ENCODE measurements at places on chromosomes 16 and 17. TPM values are rescaled to one million over a fixed set of nuclear protein-coding genes. Genes with fewer than 3 reads are reported as not detected.

DNA sequence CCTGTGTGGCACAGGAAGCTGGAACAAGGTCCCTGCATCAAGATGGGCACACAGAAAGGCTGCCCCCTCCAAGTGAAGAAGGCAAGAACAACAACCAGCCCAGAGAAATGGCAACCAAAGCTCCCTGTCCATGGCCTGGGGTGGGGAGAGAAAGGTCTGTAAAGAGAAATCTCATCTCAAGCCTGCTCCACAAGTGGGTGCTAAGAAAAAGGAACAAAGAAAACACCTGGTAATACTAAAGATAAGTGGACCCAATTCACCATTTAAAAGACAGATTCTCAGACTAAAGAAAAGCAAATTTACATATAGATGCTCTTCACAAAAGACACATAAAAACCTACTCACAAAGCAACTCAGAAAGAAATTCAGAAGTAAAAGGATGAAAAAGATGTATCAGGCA, 107.4 kb downstream of the PARN start:
- DNase-seq = no peak

DNA sequence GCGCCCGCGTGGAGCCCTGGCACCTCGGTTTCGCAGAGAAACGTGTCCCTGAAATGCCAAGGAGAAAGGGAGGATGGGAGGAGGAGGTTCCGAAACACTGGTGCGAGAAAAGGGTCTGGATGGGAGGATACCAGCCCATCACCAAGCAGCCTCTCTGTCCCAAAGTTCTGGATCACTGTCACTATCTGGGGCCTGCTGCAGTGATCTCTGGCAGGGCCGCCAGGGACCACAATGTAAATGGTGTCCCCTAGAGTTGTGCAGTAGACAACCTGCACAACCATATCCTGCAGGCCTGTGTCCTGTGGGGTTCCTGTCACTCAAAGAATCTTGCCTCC, 229.3 kb downstream of the C16orf78 start:
- DNase-seq = no peak

GRCh38 chr17:45770632-45771270, 13.4 kb upstream of the CRHR1 start:
- DNase-seq = no peak

DNA sequence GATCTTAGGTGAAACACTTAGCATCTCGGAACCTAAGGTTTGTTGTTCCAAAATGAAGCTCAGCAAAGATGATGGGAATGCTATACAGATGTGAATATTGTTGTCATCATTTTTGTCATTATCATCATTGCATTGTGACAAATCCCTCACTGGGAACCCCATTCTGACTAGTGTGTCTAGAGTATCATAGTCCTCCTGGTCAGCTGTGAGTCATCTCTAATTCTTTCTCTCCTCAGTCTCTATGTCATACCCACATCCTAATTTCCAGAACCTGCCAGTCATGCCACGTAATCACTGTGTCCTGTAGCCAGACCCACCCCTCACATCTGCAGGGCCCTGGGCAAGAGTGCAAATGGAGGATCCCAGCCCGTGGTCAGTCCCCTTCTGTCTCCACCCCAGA, 60.5 kb upstream of the CLEC3A start:
- DNase-seq = no peak

GRCh38 chr17:794876-795275, 12.7 kb downstream of the MRM3 start:
- peak; percentile 59 for DNase-seq

DNA sequence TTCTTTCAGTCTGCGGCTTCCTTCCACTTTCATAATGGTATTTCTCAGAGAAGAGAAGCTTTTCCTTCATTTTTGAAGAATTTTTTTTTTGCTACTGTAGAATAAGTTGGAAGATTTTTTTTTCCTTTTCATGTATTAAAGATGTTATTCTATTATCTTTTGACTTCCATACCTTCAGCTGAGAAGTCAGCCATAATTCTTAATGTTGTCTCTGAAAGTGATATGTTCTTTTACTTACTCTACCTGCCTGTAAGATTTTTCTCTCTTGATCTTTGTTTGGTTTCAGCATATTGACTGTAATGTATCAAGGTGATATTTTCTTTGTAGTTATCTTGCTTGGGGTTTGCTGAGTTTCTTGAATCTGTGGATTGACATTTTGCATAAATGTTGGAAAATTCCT, 143.5 kb upstream of the TOX3 start:
- DNase-seq = no peak

DNA sequence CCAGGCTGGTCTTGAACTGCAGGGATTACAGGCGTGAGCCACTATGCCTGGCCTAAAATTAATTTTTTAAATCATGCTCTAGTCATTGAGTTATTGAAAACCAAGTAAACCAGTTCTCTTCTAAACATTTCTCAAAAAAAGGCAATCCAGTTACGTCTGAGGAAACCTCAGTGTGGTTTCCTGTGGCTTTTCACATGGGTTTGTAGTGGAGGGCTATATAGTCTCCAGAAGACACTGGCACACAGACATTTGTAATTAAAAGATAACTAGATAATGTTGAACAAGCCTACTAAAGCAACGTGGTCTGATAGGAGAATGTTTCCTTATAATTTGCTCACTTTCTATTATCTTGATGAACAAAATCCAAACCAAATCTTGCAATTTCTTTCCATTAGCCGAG, 5.2 kb upstream of the TOB1 start:
- peak; percentile 77 for DNase-seq

GRCh38 chr16:68460067-68460466, 11.8 kb upstream of the SMPD3 start:
- no peak for DNase-seq

GRCh38 chr16:89367538-89367915, 122.8 kb downstream of the ANKRD11 start:
- no peak for DNase-seq

The NOTUM gene
- 0.41 TPM for total RNA-seq

The MYLK3 gene
- 0.11 TPM for total RNA-seq

The PRAC1 gene
- total RNA-seq = not detected

The GRB7 gene
- not detected for total RNA-seq

The ACSM5 gene
- total RNA-seq = not detected

The NOG gene
- total RNA-seq = 25.8 TPM

The TCAP gene
- 0.95 TPM for total RNA-seq

The TPSB2 gene
- total RNA-seq = not detected

The FOXF1 gene
- total RNA-seq = not detected

Measured in activated CD8-positive, alpha-beta T cell treated with anti-CD3 and anti-CD28 coated beads for 36 hours (primary cell).